ENCODE measurements at places on chromosomes 7 and 10.

GRCh38 chr7:91656541-91657482 is 223.7 kb downstream of the MTERF1 start:
- DNase-seq: no peak

GRCh38 chr7:4682621-4683042 is 537 bp downstream of the FOXK1 start:
- no peak for DNase-seq

DNA sequence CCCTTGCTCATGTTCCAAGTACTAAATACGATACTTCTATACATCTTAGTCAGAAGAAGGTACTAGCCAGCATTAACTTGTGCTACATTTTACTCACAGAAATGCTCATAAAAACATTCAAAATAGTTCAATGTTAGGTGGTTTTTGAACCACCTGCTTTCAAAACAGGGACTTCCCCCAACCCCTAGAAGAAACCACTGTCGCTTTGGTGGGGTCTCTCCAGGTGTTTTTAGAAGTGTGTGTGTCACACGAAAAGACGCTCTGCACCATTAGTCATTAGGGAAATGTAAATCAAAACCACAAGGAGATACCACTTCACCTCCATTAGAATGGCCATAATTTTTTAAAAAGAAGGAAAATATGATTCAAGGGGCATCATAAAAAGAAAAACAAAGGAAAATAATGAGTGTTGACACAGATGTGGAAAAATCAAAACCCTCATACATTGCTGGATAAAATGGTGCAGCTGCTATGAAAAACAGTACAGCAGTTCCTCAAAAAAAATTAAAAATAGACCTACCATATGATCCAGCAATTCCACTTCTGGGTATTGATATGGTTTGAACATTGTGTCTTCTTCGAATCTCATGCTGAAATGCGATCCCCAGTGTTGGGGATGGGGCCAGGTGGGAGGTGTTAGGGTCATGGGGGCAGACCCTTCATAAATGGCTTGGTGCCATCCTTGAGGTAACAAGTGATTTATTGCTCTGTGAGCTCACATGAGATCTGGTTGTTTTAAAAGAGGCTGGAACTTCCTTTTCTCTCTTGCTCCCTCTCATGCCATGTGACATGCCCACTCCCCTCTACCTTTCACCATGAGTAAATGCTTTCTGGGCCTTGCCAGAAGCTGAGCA is 74.2 kb downstream of the MALSU1 start:
- no peak for DNase-seq

DNA sequence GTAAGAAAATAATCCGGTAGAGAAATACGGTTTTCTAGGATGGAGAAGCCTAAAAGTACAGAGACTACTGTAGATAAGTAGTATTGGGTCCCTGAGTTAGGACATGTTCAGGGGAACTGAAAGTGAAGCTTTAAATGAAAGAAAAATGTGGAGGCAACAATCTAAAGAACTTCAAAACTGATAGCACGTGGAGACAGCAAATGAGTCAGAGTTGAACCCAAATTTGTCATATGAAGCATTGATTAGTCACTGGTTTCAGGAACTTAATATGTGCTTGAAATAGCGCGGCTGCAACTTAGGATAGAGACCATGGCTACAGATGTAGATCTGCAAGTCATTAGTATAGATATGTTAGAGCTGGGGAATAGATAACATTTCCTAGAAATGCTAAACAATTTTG is 1138.6 kb upstream of the SORCS1 start:
- no peak for DNase-seq

- no peak for DNase-seq
Measured at GRCh38 chr10:131841661-131842139, 59.1 kb upstream of the PPP2R2D start.

GRCh38 chr10:49081547-49082275 is 33.6 kb downstream of the VSTM4 start:
- no peak for DNase-seq

- no peak for DNase-seq
Measured at GRCh38 chr7:15086862-15087261, 184.3 kb upstream of the DGKB start.

GRCh38 chr10:109937460-109938065 is 14.3 kb upstream of the XPNPEP1 start:
- no peak for DNase-seq

GRCh38 chr10:117188371-117188770 is 8.9 kb upstream of the KCNK18 start:
- no peak for DNase-seq

GRCh38 chr10:6365384-6365783 is 162.7 kb downstream of the PFKFB3 start:
- no peak for DNase-seq

GRCh38 chr7:141916099-141916498 is at the start of gene OR9A4:
Gene OR9A4, plus strand, starts transcription at chr7:141916399. Its CDS starts 2,477 bp downstream, at chr7:141918876.
- no peak for DNase-seq

GRCh38 chr10:133281084-133281483 is 4.4 kb upstream of the ADAM8 start:
- no peak for DNase-seq

DNA sequence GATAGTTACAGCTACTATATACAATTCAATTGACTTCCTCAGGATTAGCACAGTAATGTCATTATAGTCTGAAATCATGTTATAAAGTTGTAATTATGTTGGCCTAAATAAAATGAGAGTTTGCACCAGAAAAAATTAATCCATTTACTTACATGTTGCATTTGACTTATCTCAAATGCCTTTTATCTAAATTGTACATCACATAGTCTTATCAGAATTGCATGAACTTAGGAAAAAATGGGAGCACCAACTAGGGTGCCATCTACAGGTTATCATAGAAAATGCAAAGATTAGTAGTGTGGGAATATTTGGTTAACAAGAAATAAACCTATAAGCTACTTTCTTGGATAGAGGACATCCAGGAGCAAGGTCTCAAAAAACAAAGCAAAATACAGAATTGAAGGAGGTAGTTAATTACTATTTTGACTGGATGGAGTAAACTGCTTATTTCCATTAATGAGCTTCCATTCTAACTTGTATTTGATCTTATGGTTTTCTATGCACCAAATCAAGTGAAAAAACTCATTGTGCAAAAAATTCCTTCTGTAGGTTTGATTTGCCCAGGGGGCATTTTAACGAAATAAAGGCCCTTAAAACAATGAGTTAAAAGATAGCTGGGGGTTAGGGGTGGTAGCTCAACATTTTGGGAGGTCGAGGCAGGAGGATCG is 60.0 kb upstream of the ORC5 start:
- peak; percentile 22 for DNase-seq

GRCh38 chr7:44847920-44848634 is at the start of gene H2AZ2:
Gene H2AZ2, minus strand, starts transcription at chr7:44848087. Its CDS starts 116 bp downstream, at chr7:44847971.
- peak; percentile 99 for DNase-seq

GRCh38 chr10:124180947-124181549 is 87.7 kb upstream of the CHST15 start:
- DNase-seq: no peak

- no peak for DNase-seq
Measured at GRCh38 chr7:10266976-10267375, 706.7 kb upstream of the PHF14 start.

- DNase-seq: no peak
Measured at GRCh38 chr7:155921086-155921803, 109.0 kb upstream of the SHH start.

GRCh38 chr7:67453580-67454380 is 457.1 kb downstream of the TYW1 start:
- no peak for DNase-seq

DNA sequence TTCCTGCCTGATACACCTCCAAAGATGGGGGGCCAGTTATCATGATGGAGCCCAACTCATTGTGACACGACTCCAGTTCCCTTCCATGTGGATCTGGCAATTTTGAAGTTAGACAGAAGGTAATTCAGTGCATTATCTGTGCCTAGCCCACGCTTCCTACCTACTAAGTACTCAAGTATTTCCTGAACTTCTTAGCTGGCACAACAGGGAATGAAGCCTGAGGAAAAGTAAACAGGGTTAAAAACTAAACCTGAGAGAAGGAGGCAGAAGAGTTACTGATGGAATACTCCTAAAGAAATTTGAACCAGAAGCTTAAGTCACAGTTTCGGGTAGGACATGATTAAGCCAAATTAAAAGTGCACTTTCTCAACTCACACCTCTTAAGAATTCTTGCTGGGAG is 1.1 kb upstream of the SEC31B start:
- DNase-seq: no peak

DNA sequence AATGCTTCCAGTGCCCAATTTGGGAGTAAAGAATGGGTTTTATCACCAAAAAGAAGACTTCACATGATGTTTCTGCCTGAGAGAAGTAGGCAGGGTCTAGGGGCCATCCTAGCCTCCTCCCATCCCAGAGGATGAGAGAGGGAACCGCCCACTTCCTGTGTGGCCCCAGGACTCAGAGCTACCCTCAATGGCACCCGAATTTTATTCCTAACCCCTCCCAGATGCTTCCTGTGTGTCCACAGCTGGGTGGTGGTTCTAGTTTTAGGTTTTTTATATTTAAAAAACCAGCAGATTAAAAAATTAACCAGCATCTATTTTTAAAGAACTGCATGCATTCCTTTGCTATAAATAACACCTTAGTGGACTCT is 583.5 kb downstream of the PTPRN2 start:
- no peak for DNase-seq

- DNase-seq: peak; percentile 29
Measured at GRCh38 chr7:20172736-20173334, 44.3 kb downstream of the MACC1 start.

DNA sequence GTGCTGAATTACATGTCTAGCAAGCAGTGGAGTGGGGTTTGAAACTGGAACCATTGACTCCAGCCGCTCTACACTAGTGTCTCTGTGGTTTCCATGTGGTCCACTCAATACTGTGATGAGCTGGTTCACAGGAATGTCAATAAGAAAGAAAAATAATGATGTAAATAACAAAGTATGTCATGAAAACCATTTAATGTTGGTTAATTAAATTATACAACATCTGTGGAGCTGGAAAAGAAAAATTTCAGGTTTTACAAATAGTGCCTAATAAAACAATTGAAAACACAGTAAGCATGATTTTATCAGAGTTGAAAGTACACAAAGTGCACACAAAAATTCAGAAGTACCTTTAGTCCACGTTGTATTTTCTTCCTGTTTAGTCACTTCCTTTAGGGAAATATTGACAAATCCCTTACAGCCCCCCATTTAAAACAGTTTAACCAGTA is 28.7 kb upstream of the NAMPT start:
- no peak for DNase-seq

DNA sequence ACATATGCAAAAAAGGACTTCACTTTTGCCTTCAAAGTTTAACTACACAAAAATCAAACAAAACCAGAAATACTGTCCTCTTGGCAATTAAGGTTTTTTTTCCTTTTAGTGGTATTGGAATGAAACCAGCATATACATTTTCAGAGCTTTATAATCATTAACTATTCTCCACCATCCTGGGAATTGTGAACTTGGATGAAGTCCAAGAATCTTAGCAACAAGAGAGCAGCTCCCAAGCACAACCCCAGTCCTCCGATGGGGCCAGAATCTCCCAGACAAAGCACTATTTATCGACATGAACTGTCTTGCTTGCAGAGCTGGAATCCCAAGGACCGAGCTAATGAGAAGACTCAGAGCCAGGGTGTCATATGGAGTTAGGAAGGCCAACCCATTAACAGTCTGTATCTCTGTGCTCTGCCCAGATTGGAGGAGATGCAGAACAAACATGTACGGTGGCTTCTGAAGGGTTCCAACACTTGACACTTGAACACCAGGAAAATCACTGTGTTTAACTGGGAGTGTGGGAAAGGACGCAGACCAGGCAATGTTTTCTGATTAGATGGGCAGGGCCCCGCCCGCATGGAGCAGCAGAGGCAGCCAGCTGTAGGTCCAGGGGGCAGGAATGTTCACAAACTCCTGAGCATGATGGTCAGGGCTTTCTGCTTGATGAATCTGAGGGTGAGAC is 35.5 kb downstream of the PPP1R3C start:
- peak; percentile 37 for DNase-seq

- DNase-seq: no peak
Measured at GRCh38 chr7:25786936-25787335, 365.1 kb upstream of the NFE2L3 start.

DNA sequence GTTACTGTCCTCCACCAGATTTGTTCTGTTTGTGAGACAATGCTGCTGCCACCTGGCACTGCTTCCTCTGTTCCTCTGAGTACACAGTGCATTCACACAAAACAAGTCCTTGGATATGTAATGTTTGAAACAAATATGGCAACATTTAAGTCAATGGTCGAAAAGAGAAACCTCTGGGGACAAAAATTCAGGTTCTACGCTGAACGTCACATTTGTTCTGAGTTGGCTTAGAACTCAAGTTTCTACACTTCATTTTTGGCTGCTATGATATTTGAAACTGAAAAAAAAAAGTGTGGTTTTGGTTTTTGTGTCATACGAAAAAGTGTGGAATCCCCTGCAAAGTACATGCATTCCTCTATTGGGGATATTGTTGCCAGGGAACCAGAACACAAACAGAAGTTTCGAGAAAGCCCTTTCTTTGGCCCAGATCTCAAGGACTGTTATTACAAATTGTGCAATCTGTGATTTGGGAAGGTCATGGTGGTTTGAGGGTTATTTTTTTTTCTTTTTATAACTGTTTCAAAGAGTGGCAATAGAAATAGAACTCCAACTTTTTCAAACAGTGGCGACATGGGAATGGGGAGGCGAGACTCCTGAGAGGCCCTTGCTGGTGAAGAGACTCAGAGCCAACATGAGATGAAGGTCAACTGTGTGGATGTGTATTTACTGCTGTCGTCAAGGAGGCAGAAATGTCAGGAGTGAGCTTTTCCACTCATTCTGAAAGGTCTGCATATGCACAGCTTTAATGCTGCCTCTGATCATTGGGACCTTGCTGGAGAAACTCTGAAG is 127.5 kb downstream of the CUBN start:
- no peak for DNase-seq

DNA sequence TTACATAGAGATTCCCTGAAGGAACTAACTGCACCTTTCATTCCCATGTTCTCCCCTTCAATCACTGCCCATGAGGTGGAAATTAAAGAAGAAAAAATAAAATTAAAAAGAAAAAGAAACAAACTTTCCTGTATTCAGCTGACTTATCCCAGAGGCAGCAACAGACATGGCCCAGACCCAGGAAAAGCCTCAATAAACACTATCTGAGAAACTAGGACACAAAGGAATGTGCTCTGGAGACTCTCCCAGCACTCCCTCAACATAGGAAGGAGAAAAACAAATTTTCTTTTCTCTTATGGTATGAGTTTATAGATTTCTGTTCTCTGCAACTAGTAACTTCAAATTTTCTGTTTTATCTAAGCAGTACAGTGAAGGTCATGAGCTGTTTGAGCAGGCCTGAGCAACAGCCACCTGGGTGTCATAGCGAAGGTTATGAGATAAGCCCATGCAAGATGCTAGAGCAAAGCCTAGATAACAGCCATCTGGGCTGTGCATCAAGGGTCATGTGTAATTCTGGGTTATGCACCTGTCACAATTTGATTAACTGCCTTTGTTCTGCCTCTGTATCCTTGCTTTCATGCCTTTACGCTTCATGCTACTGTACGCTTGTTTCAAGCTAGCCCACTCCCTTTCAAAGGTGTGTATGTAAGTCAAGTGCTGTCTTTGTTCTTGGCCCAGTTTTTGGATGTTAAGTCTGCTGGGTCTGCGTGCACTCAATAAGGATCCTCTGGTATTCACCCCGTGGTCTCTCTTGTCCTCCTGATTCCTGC is 11.0 kb upstream of the OR6B1 start:
- no peak for DNase-seq

Data from NCI-H1694 (cell line).